Keratinocyte (primary cell): ENCODE measurements at places on chromosomes 4 and X.

DNA sequence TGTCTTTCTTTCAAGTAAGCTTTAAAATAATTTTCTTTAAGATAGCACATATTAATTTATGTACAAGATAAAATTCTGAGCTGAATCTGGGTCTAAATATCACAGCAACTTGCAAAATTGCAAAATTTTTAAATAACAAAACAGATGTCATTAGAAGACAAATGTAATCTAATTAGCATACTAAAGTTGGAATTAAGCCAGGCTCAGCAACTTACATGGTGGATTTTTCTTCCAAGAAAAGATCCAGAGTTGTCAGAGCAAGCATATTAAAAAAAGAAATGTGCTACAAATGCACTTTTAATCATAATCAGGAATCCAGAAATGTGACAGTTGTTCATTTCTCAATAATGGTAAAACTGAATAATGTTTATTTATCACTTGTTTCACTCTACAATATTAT, 906.9 kb upstream of the INTU start:
- no peak overlapping the region for H3K27ac ChIP-seq
- no peak overlapping the region for H3K4me3 ChIP-seq
- H3K4me1 ChIP-seq, result no peaks in the 10 kb centered on the region
- DNase-seq, result no peak
- no peaks in the 10 kb centered on the region for H3K27me3 ChIP-seq
- no peaks in the 10 kb centered on the region for H3K36me3 ChIP-seq

DNA sequence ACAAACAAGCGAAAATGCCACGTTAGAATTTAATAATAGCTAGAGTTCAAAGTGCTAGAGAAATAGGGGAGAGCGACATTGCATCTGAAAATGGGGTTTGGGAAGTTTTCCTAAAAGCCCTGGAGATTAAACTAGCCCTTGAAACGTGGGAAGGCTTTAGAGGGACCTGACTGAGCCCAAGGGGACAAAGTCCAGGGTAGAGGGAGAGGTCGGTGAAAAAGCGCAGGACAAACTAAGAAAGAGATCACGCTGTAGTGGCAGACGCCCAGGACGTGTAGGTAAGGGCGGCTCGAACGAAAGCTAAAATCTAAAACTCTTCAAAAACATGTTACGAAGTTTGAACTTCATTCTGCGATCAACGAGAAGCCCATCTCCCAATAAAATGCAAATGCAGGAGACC, 1.1 kb upstream of the ATP11C start:
- no peak overlapping the region for H3K27ac ChIP-seq
- H3K4me3 ChIP-seq, result no peak overlapping the region
- no peaks in the 10 kb centered on the region for H3K27me3 ChIP-seq
- H3K4me1 ChIP-seq, result no peaks in the 10 kb centered on the region
- no peak for DNase-seq
- H3K36me3 ChIP-seq, result no peaks in the 10 kb centered on the region

GRCh38 chr4:129327637-129328036, 231.7 kb downstream of the C4orf33 start:
- no peak for DNase-seq
- H3K36me3 ChIP-seq, result no peaks in the 10 kb centered on the region
- H3K4me3 ChIP-seq, result no peak overlapping the region
- H3K4me1 ChIP-seq, result no peaks in the 10 kb centered on the region
- no peaks in the 10 kb centered on the region for H3K27me3 ChIP-seq
- H3K27ac ChIP-seq, result no peak overlapping the region

GRCh38 chrX:155314260-155314659, 20.2 kb downstream of the CLIC2 start:
- H3K4me3 ChIP-seq, result no peak overlapping the region
- no peak overlapping the region for H3K27ac ChIP-seq
- no peaks in the 10 kb centered on the region for H3K36me3 ChIP-seq
- no peaks in the 10 kb centered on the region for H3K4me1 ChIP-seq
- no peak for DNase-seq

DNA sequence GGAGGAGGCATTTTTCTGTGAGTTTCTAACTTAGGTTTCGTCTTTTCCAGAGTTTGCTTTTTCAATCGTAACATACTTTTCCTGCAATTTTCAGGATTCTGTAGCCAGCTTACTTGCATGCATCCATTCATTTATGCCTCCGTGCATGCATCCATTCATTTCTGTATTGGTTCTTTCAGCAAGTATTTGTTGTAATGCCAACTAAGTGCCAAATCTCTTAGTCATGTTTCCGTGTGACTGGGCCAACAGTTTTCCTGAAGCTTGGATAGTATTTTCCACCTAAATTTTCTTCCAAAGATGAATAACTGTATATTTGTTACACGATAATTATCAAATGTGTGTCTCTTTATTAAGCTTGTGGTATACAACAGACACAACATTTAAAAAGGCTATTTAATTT, 41.5 kb downstream of the CBLL2 start:
- no peak for DNase-seq
- H3K36me3 ChIP-seq, result no peaks in the 10 kb centered on the region
- no peaks in the 10 kb centered on the region for H3K4me1 ChIP-seq
- no peak overlapping the region for H3K27ac ChIP-seq
- no peaks in the 10 kb centered on the region for H3K27me3 ChIP-seq

GRCh38 chrX:10126834-10127233, 29.9 kb upstream of the CLCN4 start:
- H3K4me1 ChIP-seq, result no peaks in the 10 kb centered on the region
- DNase-seq, result no peak
- H3K36me3 ChIP-seq, result peaks cover 2% of the 10 kb centered on the region
- H3K4me3 ChIP-seq, result no peak overlapping the region
- H3K27ac ChIP-seq, result no peak overlapping the region

GRCh38 chr4:153371701-153372234, 27.3 kb downstream of the MND1 start:
- no peak overlapping the region for H3K4me3 ChIP-seq
- H3K27me3 ChIP-seq, result no peaks in the 10 kb centered on the region
- DNase-seq, result no peak
- no peak overlapping the region for H3K27ac ChIP-seq
- H3K36me3 ChIP-seq, result no peaks in the 10 kb centered on the region
- H3K4me1 ChIP-seq, result no peaks in the 10 kb centered on the region

DNA sequence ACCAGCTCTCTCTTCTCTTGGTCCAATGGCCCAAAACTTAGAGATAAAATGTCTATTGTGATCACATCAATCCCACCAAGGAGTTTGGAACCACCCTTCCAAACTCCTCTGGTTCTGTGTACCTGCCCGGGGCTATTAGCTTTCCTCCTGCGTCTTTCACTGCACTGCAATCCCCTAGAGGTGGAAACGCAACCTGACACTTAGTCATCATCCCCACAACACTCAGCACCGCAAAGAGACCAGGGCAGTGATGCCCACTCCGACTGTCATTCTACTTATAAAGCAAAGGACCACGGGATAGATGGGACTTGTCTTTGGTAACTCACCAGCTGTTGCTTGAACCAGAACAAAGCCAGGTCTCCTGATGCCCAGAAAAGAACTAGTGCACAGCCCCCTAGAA, 22.0 kb downstream of the AFAP1 start:
- H3K4me1 ChIP-seq, result no peaks in the 10 kb centered on the region
- no peak overlapping the region for H3K27ac ChIP-seq
- no peaks in the 10 kb centered on the region for H3K36me3 ChIP-seq
- H3K27me3 ChIP-seq, result no peaks in the 10 kb centered on the region
- no peak for DNase-seq

DNA sequence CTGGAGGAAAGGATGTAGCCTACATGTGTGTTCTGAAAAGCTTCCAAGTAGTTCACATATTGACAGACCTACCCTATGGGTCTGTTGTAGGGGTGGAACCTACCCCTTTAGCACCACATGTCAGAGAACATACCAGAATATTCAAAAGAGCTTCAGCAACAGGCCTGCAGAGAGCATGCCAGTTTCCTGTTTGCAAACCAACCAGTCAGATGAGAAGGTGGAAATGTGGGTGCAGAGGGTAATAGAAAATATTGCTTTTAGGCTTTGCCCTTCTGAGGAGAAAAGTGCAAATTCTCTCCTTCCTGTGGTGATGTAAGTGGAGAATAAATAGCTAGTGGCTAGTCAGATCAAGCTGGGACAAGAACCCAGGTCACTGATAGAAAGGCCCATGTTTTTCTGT, 16.4 kb downstream of the INTS6L start:
- H3K4me3 ChIP-seq, result no peak overlapping the region
- no peaks in the 10 kb centered on the region for H3K27me3 ChIP-seq
- no peaks in the 10 kb centered on the region for H3K36me3 ChIP-seq
- no peak for DNase-seq

DNA sequence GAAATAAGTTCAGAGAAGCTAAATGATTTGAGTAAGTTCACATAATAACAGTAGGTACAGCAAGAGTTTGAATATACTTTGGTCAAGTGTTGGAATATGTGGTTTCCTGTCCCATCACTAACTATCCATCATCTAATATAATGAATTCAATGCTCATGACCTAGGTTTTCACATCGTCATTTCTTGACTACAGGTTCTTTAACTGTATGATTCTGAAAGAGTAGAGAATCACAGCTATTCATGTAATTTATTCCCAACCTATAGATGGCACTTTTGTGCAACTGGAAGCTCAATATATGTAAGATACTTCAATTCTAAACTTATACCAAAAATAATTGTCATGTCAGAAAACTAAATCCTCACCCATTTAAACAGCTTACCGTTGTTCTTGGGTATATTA, 53.1 kb downstream of the TIGD2 start:
- H3K27ac ChIP-seq, result no peak overlapping the region
- no peaks in the 10 kb centered on the region for H3K4me1 ChIP-seq
- no peak overlapping the region for H3K4me3 ChIP-seq
- DNase-seq, result no peak
- H3K36me3 ChIP-seq, result no peaks in the 10 kb centered on the region

- H3K4me3 ChIP-seq, result no peak overlapping the region
- H3K27ac ChIP-seq, result no peak overlapping the region
- no peaks in the 10 kb centered on the region for H3K27me3 ChIP-seq
- DNase-seq, result no peak
These were observed 17.8 kb upstream of the HGFAC start for GRCh38 chr4:3423952-3424351.

- no peaks in the 10 kb centered on the region for H3K27me3 ChIP-seq
- DNase-seq, result no peak
- no peaks in the 10 kb centered on the region for H3K4me1 ChIP-seq
- no peak overlapping the region for H3K4me3 ChIP-seq
These were observed 320.1 kb downstream of the CFAP299 start for GRCh38 chr4:80655662-80656061.

DNA sequence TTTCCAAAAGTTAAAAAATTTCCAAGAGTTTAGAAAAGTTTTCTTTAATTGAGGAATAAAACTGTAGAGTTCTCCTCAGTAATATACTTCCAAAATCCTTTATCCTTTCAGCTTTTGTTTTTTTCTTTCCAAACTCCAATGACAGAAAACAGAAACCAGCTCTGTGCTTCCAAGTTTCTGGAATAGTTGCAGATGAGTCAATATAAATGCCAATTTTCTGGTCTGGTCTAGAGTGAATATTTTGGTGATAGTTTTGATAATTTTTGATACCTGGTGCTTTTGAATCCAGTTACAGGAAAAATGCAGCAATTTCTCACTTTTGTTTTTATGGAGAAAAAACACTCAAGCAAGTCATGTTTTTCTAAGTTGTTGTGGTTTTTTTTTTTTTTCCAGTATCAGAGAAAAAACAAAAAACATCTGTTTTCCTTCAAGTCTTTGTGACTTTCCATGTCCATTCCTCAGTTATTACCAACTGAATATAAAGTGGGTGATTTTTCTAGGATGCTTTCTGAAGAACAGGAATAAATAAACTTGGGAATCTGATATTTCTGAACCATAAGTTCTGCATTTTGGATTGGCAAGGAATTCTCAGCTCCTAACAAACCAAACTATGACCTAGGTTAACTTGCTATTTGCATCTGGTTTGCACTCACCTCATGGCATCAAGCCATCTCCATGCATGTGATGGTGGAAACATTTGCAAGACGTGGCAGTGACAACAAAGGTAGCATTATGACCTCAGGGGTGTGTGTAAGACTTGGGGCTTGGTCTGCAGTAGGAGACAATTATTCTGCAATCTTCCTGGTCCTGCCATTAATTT, 139.1 kb downstream of the VEGFC start:
- no peaks in the 10 kb centered on the region for H3K36me3 ChIP-seq
- no peak overlapping the region for H3K4me3 ChIP-seq
- H3K4me1 ChIP-seq, result no peaks in the 10 kb centered on the region
- no peak for DNase-seq
- H3K27me3 ChIP-seq, result no peaks in the 10 kb centered on the region
- H3K27ac ChIP-seq, result no peak overlapping the region

DNA sequence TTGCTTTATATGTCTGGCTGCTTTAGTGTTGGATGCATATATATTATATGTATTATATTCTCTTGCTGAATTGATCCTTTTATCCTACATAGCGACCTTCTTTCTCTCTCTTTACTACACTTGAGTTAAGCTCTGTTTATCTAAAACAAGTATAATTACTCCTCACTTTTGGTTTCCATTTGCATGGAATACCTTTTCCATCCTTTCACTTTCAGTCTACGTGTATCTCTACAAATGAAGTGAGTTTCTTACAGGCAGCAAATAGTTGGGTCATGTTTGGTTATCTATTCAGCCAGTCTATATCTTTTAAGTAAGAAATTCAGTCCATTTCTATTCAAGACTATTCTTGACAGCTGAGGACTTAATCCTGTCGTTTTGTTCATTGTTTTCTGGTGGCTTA, 167.5 kb upstream of the USP38 start:
- H3K27me3 ChIP-seq, result no peaks in the 10 kb centered on the region
- no peak for DNase-seq
- no peaks in the 10 kb centered on the region for H3K36me3 ChIP-seq
- H3K4me3 ChIP-seq, result no peak overlapping the region
- no peaks in the 10 kb centered on the region for H3K4me1 ChIP-seq

DNA sequence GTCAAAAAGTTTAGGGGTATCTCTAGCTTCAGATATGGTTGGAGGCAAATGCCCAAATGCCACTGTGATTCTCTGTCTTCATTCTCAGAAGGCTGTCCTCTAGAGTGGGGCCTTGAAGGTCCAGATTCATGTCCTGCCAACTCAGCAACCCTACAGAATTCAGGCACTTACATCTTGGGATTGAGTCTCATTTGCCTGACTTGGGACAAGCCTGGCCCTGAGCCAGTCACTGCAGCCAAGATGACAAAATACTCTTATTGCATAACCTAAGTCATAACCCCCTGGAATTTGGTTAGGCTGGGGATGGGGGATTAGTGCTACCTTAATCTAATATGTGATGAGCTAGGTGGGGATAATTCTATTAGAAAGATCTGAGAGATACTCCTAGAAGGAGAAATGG, 100.5 kb downstream of the AREG start:
- H3K27me3 ChIP-seq, result no peaks in the 10 kb centered on the region
- peaks cover 39% of the 10 kb centered on the region for H3K4me1 ChIP-seq
- H3K36me3 ChIP-seq, result no peaks in the 10 kb centered on the region
- no peak for DNase-seq
- H3K4me3 ChIP-seq, result no peak overlapping the region

GRCh38 chr4:144701683-144702233, 55.8 kb downstream of the HHIP start:
- H3K27ac ChIP-seq, result no peak overlapping the region
- H3K27me3 ChIP-seq, result no peaks in the 10 kb centered on the region
- no peak for DNase-seq
- peaks cover 16% of the 10 kb centered on the region for H3K4me1 ChIP-seq

DNA sequence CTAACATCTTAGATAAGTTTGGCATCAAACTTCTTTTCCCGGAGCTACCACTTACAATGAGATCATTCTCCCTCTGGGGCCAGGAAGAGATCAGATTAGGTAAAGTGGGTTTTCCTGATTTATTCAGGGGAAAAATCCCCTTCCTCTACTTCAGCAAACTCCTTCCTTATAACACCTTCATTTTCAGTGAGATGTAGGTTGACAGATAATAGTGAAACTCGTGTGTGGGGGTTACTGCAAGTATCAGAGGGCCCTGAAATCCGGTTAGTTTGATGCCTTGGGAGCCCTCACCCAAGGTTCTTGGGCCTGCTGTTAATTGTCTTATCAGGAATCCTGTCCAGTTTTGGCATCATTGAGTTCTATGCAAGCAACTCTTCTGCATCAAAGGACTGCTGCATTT, 10.8 kb downstream of the FTHL17 start:
- no peak overlapping the region for H3K4me3 ChIP-seq
- DNase-seq, result no peak
- no peaks in the 10 kb centered on the region for H3K27me3 ChIP-seq
- no peak overlapping the region for H3K27ac ChIP-seq
- no peaks in the 10 kb centered on the region for H3K36me3 ChIP-seq
